ENCODE measurements at places on chromosomes 11 and 22. TPM values are rescaled to one million over a fixed set of nuclear protein-coding genes. Genes with fewer than 3 reads are reported as not detected.

The IGLL1 gene
- not detected for total RNA-seq

The OR10W1 gene
- not detected for total RNA-seq

The ZC3H7B gene
- total RNA-seq: 80.4 TPM

The ILK gene
- total RNA-seq: 136 TPM

The TMEM151A gene
- total RNA-seq: not detected

The KCTD14 gene
- total RNA-seq: 0.49 TPM

The APOC3 gene
- not detected for total RNA-seq

The WBP2NL gene
- total RNA-seq: 3.5 TPM
